ENCODE measurements at places on chromosomes 5 and 9.
A peak's percentile ranks its signal among the peaks of the same experiment; 100 is the strongest.

DNA sequence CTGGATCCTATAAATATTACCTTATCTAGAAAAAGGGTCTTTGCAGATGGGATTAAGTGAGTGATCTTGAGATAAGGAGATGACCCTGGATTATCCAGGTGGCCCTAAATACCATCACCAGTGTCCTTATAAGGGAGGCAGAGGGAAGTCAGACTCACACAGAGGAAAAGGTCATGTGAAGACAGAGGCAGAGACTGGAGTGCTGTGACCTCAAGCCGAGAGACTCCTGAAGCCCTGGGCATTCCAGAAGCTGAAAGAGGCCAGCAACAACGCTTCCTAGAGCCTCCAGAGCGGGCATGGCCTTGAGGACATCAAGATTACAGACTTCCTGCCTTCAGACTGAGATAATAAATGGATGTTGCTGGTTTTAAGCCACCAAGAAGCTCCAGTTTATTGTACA lies 118.8 kb downstream of the ATPSCKMT start:
- DNase-seq = no peak

- DNase-seq = no peak
Observed at GRCh38 chr9:131812116-131812790, 72.4 kb upstream of the RAPGEF1 start.

DNA sequence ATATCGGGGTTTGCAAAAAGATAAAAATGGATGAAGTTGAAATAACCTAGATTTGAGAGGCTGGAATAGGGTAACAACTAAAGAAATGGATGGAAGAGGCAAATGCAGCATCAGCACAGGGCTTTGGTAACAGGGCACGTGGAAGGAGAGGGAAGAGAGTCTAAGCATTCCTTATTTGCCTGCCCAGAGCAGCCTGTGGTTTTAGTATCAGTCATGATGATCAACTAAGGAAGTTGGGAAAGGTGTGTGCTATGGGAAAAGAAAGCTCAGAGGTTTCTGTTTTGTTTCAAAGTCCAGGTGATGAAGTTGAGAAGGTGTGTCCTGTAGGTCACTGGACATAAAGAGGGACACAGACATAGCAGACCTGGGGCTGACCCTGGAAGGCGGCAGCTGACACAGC lies 28.8 kb downstream of the GAS1 start:
- DNase-seq = no peak

GRCh38 chr9:92294297-92294676 lies 790 bp upstream of the IARS1 start:
- peak; percentile 10 for DNase-seq

DNA sequence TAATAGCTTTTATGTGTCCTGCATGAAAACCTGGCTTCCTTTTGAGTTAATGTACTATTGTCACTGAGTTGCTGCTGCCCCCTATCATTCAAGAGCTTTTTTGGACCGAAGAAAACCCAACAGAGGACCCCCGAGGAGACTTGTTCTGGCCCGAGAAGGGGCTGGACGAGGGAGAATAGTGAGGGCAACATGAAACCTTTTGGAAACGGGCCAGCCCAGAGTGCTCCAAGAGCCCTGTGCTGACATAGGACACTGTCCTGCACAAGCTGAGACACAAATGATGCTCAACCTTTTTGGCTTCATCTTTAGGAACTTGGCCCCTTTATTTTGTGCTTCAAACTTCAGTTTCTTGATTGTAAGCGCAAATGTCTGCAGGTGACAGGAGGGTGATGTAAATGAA lies 4.0 kb upstream of the GADD45G start:
- no peak for DNase-seq

DNA sequence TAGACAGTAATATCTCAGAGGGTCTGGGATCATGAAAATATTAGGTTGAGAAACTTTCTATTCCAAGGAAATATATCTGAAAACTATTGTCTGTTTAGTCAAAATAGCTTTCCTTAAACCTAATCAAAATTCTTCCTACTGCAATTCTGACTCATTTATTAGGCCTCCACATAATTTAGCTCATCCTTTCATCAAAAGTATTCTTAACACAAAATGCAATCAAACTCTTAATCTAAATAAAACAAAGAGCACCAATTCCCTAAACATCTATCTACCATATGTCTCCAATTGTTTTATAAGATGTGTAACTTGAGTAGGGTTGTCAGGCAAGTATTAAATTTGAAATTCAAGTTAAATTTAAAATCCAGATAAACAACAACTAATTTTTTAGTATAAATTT lies 142.1 kb downstream of the PLK2 start:
- peak; percentile 2 for DNase-seq

GRCh38 chr9:135811801-135812200 lies 95.5 kb downstream of the CAMSAP1 start:
- DNase-seq = peak; percentile 97

GRCh38 chr5:30183795-30184194 lies 1009.7 kb upstream of the CDH6 start:
- DNase-seq = no peak

DNA sequence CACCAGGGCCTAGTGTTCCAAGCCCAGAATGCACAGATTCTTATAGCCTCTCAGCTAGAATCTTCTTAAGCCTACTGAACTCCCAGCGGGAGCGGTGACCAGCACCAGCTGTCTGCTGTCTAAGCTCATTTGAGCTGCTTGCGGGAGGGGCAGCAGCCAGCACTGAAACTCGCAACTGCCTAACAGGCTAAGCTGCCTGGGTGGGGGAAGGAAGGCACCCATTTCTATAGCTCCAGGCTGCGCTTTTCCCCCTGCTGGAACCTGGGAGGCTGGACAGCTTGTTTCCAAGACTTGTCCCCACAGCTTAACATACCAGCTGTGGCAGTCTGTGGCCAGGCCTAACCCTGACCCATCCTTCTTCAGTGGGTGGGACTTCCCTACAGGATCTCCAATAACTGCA lies 512.9 kb downstream of the EFNA5 start:
- no peak for DNase-seq

Measured in NCI-H2171 treated with DMSO at 0.1 percent for 48 hours (cell line).